ENCODE measurements at places on chromosomes 16 and 17. TPM values are rescaled to one million over a fixed set of nuclear protein-coding genes. Genes with fewer than 3 reads are reported as not detected.
A peak's percentile ranks its signal among the peaks of the same experiment; 100 is the strongest.

- DNase-seq, result no peak
Observed at GRCh38 chr17:78117027-78117981, 11.3 kb downstream of the TMC6 start.

Gene MYL4
- total RNA-seq, result not detected

Gene CARHSP1
- total RNA-seq, result 293 TPM

Gene RAB40B
- 37.9 TPM for total RNA-seq

- no peak for DNase-seq
Observed at GRCh38 chr17:48392857-48393256, 37.2 kb downstream of the SKAP1 start.

- DNase-seq, result peak; percentile 59
Observed at GRCh38 chr17:48547808-48548522, 3.1 kb upstream of the HOXB2 start.

Gene SDK2
- 0.06 TPM for total RNA-seq

DNA sequence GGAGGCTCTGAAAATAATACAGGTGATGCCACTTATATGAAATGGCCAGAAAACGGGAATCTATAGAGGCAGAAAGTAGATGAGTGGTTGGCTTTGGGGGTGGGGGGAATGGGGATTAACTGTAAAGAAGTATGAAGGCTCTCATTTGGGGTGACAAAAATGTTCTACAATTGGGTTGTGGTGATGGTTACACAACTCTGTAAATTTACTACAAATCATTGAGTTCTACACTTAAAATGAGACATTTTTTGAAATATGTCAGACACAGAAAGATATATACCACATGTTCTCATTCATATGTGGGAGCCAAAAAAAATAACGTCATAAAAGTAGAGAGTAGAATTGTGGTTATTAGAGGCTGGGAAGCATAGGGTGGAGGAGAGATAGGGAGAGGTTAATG lies 25.7 kb downstream of the ARHGAP17 start:
- no peak for DNase-seq

Gene ABCC11
- not detected for total RNA-seq

DNA sequence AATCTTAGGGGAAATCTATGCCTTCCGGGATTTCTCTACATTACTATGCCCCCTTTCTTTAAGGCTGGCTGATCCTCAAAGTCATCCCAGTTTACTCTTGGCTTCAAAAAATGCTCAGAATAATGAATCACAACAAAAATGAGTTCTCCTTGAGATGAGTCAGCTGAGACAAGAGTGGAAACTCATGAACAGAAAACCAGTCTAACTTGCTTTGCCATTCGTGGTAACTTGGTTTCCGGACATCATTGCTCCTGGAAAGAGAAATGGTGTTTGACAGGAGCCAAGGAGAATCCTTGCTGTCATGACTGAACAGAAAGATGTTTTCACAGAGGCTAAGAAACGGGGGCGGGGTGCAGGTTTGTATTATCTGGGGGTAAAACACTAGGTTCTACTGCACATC lies 435.6 kb upstream of the DYNLRB2 start:
- no peak for DNase-seq

GRCh38 chr17:10614536-10615155 lies 42.5 kb downstream of the MYH3 start:
- DNase-seq, result peak; percentile 35

GRCh38 chr16:67967183-67967957 lies 1.1 kb downstream of the SLC12A4 start:
- no peak for DNase-seq

Gene ITGB3
- total RNA-seq, result 138 TPM

DNA sequence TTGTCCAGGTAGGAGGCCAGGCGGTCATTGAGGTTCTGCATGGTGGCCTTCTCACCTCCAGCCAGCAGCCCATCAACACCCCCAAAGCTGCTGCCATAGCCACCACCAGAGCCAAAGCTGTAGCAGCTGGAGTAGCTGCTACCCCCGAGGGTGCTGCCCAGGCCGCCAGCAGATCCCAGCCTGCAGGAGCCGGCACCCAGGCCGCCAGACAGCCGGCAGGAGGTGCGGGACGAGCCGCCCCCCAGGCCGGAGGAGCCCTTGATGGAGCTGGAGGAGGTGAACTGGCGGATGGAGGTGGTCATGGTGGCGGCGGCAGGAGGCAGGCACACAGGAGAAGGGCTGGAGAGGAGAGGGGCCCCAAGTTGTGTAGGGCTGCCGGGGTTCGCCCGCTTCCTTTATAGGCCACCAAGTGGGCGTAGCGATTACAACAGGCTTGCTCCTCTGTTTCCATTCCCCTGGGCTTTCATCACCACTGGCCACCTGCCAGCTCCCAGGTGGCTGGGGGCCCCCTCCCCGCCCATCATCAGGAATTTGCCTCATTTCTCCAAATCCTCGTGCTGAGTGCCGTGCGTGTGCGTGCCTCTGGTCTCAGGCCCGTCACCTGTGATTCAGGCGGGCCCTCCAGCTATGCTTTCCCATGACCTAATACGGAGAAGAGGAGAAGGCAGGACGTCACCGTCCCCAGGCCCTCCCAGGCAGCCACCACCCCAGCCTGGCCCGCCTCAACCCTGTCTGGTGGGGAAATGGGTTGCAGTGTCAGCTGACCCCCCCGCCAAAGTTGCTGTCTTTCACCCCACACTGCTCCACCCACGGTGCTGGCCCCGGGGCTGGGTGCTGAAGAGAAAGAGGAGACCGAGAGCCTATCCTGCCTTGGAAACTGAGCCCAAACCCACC lies at the start of gene KRT17:
KRT17 (minus strand) TSS at position 368 of the 894 bp plus-strand sequence; CDS start at position 302, 66 bp downstream.
- no peak for DNase-seq

- DNase-seq, result no peak
Observed at GRCh38 chr17:30599428-30600059, 122.3 kb downstream of the GOSR1 start.

GRCh38 chr16:12494661-12495060 lies 309.0 kb downstream of the CPPED1 start:
- no peak for DNase-seq

Gene HSD17B2
- total RNA-seq, result not detected

Gene CORO1A
- 2.3 TPM for total RNA-seq

DNA sequence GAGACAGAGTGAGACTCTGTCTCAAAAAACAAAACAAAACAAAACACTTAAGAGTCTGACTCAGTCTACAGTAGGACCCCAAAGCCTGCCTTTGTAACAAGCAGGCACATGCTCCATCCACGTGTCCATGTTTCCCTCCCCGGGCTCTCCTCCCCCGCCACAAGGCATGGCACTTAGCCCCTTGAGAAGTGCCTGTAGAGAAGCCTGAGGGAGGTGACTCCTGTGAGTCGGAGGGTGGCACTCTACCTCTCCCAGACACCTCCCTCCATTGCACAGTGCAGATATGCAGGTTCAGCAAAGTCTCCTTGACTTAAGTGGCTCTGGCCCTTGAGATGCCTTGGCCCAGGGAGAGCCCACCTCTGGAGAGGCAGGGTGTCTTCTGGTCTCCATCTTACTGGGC lies 6.8 kb downstream of the FHOD1 start:
- peak; percentile 19 for DNase-seq
